ENCODE measurements at places on chromosomes 6 and 20. TPM values are rescaled to one million over a fixed set of nuclear protein-coding genes. Genes with fewer than 3 reads are reported as not detected.

DZANK1 gene
- total RNA-seq: 0.94 TPM

CD83 gene
- total RNA-seq: 0.63 TPM

MKKS gene
- 3.5 TPM for total RNA-seq

WFDC10B gene
- total RNA-seq: not detected

TAP2 gene
- total RNA-seq: 36.6 TPM

HLA-DPA1 gene
- total RNA-seq: 3.5 TPM
